Esophagus muscularis mucosa (tissue), 4 donors: ENCODE measurements at places on chromosomes 5 and 9. TPM values are rescaled to one million over a fixed set of nuclear protein-coding genes. Genes with fewer than 3 reads are reported as not detected.
A peak's percentile ranks its signal among the peaks of the same experiment; 100 is the strongest.

Gene TMEM215
- not detected for total RNA-seq

Gene NXNL2
- 0.83 TPM for total RNA-seq

GRCh38 chr9:32811246-32811645 is 27.9 kb downstream of the TMEM215 start:
- DNase-seq, result no peak

DNA sequence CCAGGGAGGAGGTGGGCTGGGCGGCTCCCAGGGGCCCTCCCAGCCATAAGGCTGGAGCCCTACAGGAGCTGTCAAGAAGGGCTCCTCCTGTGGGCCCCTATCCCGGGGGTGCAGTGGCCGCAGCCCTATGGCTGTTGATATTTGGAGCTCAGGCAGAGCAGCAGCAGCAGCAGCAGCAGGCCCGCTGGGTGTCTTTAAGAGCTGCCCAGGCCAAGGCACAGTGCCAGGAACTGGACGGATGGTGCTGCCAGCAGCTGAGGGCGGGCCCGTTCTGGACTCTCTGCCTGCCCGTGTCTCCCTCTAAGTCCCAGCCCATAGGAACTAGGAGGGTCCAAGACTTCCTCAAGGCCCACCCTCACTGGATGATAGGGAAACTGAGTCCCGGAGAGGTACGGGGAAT is 3.6 kb downstream of the AK1 start:
- DNase-seq, result no peak

DNA sequence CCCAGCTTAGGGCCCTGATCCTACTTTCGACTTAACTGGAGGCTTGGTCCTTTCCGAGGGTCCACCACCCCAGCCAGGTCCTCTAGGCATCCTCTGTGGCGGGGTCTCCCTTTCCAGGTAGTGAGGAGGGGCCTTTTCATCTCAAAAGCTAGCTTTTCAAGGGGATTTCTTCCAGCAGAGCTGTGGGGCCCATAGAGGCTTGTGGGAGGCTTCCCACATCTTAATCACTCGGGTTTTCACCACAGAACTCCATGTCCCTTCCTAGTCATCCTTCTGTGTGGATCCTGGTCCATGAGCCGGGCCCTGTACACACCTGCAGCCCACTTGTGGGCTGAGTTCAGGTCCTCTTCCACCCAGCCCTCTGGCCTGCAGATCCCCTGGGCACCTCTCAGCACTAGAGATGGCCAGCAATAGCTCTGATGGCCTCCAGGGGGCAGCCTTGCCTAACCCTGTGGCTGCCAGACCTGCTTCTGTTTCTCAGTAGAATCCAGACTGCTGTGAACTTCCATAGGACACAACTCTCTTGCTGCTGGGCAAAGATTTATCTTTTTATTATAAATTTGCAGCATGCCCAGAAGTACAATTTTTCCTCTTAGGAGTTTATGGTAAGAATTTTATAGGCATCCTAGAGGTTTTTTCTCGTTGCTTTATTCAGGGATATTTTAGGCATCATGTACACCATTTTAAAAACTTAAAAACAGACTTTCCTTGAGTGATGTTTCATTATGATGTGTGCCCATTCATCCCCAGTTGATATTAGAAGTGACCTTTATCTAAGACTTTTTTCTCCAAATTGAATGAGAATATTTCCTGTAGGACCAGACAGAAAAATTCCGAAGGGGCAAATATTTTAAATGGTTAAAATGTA is 208.9 kb downstream of the TRIO start:
- DNase-seq, result no peak

DNA sequence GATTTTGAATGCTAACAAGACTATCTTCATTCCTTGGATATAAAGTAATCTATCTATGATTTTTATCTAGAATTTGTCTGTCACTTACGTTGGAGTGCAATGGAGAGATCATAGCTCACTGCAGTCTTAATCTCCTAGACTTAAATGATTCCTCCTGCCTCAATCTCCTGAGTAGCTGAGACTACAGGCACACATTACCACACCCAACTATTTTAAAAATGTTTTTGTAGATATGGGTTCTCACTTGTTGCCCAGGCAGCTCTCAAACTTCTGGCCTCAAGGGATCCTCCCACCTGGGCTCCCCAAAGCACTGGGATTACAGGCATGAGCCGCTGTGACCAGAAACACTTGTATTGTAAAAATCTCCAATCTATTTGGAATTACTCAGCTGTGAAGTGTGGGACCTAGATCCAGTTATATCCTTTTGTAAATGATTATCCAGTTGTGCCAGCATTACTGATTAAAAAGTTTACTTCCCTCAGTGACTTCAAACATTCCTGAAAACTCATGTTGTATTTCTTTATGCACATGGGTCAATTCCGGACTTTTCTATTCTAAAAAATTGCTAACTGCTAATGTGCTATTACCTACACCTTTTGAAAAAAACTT is 1793.8 kb upstream of the WWC1 start:
- no peak for DNase-seq

- DNase-seq, result no peak
Measured at GRCh38 chr9:133250741-133251170, 24.2 kb downstream of the ABO start.

Gene CDX1
- total RNA-seq, result not detected

Gene PCDHB16
- 5.6 TPM for total RNA-seq

Gene NTNG2
- total RNA-seq, result 2.9 TPM

GRCh38 chr9:95499046-95499676 is 17.6 kb downstream of the PTCH1 start:
- no peak for DNase-seq

GRCh38 chr5:1799602-1800471 is at the start of gene MRPL36:
Gene MRPL36, minus strand, starts transcription at chr5:1799837. Its CDS starts 902 bp downstream, at chr5:1798935.
- peak; percentile 98 for DNase-seq

Gene STK32A
- total RNA-seq, result 1.0 TPM

Gene NUTM2G
- total RNA-seq, result not detected

GRCh38 chr5:79544131-79544530 is 30.2 kb upstream of the HOMER1 start:
- no peak for DNase-seq

Gene ADAMTSL1
- 140 TPM for total RNA-seq

DNA sequence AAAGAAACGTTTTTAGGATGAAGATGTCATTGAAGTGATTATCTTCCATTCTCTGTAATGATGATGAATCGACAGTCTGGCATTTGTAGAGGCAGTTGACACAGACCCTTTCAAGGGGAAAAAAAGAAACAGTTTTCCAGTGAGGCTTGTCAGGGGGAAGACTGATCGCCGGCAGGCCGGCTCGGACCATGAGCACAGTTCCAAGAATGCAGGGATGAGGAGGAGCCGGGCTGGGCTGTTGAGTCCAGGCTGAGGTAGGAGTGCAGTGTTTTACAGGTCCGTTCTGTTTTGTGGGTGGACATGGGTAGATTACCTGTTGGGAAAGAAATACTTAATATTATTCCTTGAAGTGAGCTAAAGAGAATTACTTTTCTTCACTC is 194.6 kb downstream of the AOPEP start:
- no peak for DNase-seq

DNA sequence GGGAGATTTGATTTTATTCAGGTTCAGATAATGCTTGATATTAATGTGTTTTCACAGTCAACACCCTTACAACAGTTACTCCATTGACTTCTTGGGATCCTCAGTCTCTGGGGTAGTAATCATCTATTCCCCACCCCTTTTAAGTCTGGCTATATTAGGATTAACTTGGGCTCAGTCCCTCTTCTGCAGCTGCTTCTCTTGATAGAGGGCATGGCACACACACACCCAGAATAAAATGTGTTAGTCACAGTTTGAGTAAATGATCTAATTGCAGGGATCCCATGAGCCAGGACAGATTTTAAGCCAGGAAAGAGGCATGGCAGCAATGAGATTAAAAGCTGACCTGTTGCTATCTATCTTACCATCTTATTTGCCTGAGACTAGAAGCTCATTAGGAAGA is 53.7 kb upstream of the VLDLR start:
- DNase-seq, result no peak

- DNase-seq, result no peak
Measured at GRCh38 chr9:69637193-69637816, 34.9 kb downstream of the APBA1 start.

GRCh38 chr5:113020461-113021273 is 44.1 kb downstream of the DCP2 start:
- DNase-seq, result no peak

Gene SLC4A9
- total RNA-seq, result not detected

GRCh38 chr5:143105216-143105905 is 298.1 kb downstream of the NR3C1 start:
- DNase-seq, result no peak

Gene EIF4E1B
- total RNA-seq, result not detected

DNA sequence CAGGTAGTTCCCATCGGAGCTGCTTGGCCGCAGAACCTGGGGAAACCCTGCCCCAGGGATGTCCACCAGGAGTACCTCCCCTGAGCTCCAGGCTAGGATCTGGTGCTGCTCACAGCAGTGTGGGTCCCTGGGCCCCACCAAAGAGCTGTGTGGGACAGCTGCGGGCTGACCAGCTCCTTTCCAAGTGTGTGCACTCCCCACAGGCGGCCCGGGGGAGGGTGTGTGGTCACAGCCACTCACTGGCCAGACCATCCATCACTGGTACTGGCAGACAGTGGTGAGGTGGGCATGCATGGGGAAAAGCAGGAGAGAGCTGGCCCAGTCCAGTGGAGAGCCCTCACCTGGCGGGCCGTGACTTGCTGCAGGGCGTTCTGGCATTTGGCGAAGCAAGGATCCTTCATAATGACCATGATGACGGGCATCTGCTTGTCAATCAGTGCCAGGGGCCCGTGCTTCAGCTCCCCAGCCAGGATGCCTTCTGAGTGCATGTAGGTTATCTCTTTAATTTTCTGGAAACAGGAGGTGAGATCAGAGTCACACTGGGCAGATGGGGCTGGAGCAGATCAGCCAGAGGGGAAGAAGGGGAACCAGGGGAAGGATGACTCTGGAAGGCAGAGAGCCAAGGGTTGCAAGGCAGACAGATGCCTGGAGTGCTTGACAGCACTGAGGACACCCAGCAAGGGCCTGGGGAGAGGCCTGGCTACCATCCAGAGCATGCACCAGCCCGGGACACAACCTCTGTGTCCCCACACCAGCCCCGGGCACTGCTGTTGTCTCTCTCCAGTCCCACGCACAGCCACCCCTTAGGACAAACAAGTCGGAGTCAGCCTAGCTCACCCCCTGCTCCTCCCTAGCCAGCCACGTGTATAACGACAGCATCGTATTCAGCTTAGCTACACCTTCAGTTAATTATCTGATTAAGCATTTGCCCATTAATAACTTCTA is 12.8 kb upstream of the MAPK9 start:
- DNase-seq, result no peak

GRCh38 chr5:9057406-9058000 is 488.4 kb downstream of the SEMA5A start:
- peak; percentile 66 for DNase-seq

- no peak for DNase-seq
Measured at GRCh38 chr5:84113246-84114105, 271.2 kb downstream of the EDIL3 start.

DNA sequence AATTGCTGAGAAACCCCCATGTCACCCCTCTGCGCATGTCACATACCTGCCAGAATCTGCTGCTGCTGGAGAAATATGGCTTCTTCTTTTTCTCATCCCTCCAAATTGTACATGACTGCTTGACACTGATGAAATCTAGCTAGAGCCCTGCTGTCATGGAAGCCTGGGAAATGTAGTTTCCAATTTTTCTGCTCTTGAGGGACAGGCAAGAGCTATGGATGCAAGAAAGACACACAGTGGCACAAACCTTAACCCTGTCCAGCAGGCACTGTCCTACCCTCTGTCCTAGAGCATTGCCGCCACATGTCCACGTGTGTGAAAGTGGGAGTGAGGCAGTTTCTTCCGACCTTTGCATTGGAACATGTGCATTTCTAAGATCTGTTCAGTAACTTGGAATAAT is 255.5 kb upstream of the SEMA6A start:
- no peak for DNase-seq
